ENCODE measurements at places on chromosomes 2 and 18. TPM values are rescaled to one million over a fixed set of nuclear protein-coding genes. Genes with fewer than 3 reads are reported as not detected.

Gene MROH2A
- 0.08 TPM for total RNA-seq

Gene CPLX4
- not detected for total RNA-seq

Gene SLC30A3
- not detected for total RNA-seq

Gene OTOS
- not detected for total RNA-seq

Gene KCNG2
- total RNA-seq, result 0.08 TPM

Gene MC5R
- total RNA-seq, result not detected

Gene UBXN2A
- 6.3 TPM for total RNA-seq

Gene KCNF1
- 0.09 TPM for total RNA-seq

DNA sequence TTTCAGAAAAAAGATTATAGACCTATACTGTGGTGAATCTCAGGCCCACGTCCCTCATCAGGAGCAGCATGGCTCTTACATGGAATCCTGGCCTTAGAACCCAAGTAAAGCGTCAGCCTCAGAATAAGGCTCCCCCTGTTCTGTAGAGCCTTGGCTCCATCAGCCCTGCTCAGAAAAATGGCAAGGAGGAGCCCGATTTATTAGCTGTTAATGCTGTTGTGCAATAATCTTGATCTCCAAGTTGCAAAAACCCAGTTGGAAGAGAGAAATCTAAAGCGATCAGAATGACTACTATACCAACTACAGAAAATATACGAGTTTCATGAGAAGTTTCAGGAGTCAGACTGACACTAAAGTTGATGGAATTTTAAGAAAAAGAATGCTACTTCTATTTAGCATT is 35.6 kb upstream of the CTAGE1 start:
- DNase-seq, result no peak

DNA sequence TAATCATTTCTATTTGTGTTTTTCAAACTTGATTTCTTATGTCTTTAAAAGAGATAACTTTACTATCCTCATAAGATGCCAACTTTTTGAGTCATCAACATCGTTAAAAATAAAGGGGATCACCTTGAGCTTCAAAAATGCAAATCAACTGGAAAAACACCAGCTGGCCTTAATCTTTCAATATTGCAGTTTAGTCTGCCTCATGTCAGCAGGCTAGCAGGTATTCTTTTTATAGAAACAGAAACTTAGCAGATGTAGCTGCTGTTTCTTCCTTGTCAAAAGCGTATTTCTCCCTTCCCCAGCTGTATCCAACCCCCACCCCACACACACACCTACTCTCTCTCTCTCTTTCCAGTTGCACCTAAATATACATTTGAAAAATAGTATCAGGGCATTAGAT is 154.1 kb upstream of the ZNF804A start:
- DNase-seq, result no peak

DNA sequence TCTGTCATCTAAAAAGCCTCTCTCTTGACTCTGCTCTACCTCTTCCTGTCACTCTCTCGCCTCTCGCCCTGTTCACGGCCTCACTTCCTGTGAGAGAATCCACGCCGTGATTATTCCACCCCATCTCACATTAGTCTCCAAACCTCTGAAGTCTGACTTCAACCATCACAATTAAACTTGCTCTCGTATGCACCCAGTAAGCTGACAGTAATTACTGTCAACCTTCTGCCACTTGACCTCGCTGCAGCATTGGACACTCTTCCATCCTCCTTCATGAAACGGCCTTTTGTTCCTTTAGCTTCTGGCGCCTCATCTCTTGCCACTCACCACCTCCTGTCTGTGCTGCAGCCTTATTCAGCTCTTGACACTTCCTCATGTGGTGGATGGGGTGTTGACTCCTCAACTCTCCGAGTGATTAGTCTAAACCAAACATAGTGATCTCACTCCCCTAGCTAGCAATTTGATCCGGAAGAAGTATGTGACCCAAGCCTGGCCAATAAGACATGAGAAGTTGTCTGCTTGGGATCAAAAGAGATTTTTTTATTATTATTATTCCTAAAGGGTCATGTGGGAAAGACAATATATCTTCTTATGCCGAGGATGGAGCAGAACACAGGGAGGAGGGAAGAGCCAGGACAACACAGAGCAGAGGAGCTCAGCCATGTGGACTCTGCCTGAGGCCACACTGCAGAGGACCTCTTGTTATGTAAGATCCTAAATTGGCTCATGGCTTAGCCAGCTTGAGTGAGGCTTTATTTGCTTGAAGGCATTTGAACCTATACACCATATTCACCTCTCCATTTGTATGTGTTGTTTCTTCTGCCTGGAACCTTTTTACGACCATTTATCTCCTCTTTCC is 38.4 kb upstream of the MYO1B start:
- DNase-seq, result no peak

DNA sequence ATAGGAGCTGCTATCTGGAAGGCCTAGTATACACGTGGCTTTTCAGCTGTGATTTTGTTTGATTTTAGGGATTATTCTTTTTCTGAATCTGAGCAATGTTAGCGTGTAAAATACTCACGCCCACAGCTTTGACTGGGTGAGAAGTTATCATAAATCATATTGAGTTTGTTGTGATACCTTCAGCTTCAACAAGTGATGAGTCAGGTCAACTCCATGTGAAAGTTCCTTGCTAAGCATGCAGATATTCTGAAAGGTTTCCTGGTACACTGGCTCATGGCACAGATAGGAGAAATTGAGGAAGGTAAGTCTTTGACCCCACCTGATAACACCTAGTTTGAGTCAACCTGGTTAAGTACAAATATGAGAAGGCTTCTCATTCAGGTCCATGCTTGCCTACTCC is at the start of gene GKN1:
TSS of gene GKN1 (plus strand) at position 386 of the 400 bp plus-strand sequence. CDS start 42 bp downstream, outside the sequence.
- no peak for DNase-seq

DNA sequence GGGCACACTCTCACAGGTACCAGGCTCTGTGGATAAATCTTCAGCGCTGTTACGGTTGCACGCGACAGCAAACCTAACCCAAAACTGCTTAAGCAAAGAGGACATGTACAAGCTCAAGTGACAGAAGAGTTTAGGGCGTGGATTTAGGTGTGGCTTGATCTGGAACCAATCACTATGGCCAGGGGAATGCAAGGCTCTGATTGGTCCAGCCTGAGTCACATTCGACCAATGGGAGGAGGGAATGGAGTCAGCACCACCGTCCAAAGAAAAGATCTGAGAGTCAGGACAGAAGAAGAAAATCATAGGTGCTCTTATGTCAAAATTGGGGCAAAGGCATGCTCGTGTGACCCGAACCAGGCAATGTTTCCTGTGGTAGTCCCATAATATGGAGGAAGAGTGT is 139.0 kb downstream of the TRIM43 start:
- DNase-seq, result no peak

DNA sequence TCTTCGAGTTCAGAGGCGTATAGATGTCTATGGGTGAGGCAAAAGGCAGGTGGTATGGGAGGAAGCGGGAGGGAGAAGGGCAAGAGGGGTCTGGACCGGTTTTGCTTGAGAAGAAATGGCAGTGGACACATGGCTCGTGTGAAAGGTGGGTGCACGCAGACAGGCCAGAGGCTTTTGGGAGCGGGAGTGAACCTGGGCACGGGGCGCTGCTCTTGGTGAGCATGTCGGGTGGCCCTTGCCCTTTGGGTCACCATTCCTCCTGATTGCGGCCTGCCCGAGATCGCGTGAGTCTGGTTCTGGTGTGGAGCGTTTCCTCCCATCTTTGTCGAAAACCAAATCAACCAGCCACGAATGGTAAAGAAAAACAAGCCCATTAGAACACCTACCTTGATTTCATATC is 12.6 kb downstream of the LDLRAD4 start:
- DNase-seq, result no peak

DNA sequence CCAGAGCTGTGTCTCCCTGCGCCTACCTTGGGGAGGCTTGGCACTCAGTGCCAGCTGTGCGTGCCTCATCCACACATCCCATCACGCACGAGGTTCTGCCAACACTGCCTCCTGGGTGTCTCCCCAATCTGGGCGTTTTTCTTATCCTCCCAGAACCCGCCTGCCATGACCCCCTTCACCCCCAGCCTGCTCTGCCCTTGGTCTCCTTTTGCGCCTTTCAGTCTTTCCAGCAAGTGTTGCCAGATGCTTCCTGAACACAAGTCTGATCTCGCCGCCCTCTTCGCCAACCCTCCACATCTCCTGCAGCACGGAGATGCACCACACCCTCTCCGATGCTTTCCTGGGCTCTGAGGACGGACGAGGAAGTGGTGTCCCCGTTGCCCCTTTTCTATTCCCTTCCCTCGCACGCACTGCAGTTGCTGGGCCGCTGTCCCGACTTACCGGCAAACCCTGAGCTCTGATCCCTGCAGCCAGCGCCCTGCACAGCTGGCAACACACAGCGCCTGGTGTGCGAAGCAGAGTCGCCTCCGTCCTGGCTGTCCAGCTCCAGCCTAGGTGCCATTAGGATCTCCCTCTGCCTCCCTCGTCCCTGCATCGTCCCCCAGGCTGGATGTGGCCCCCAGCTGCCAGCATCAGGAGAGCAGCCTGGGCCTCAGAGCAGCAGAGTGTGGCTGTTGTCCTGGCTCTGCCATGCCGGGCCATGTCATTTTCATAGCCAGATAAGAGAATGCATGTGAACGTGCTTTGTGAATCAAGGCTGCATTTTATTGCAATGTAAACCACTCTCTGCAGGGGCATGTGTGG is 22.6 kb upstream of the ALLC start:
- DNase-seq, result peak; percentile 19

- no peak for DNase-seq
Measured at GRCh38 chr2:179186126-179186525, 78.5 kb downstream of the SESTD1 start.

DNA sequence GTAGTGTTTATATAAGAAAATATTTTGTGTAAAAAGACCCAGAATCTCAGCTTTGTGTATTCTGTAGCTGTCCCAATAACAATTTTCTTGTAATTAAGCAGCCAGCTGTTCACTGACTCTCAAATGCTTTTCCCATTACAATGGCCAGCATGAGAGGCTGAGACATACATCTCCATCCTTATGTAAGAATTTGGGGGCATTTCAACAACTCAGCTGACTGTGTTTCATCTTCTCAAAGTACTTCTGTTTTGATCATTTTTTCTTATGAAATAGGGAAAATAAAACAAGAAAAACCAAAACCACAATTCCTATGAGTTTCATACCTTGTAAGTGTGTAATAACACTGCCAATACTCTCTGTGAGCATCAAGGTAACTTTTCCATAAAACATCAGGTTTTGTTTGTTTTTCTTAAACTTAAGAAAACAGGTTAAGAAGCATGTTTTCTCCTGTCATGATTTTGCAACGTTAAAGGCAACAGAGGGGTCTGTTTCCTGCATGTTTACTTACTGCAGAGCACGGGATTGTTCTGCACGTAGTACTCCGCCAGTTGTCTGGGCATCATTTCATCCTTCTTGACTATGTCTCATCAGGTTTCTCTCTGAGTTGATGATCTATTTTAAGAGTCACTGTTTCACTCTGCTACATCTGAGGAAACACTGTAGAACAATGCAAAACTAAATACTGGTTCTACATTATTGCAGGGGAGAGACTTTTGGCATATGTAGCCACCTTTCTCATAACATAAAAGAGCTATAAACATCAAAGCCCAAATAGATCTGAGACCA is 62.9 kb upstream of the CYRIA start:
- DNase-seq, result no peak

DNA sequence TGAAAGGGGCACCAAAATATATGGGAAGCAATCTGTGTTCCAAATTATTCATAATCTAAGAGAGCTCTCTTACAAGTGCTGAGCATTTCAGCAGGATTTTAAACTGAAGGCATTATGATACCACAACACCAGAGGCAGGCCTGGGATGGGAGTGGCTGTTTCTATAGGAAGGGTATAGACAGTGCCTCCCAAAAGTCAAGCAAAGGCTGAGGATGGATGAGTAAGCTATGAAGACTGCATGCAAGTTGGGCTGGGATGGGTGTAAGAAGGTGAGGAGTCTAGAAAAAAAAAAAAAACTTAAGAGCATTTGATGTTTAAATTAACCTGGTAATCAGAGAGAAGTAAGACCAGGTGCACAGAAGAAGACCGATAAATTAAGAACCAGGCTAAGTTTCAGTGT is 132.5 kb downstream of the OSR1 start:
- no peak for DNase-seq

DNA sequence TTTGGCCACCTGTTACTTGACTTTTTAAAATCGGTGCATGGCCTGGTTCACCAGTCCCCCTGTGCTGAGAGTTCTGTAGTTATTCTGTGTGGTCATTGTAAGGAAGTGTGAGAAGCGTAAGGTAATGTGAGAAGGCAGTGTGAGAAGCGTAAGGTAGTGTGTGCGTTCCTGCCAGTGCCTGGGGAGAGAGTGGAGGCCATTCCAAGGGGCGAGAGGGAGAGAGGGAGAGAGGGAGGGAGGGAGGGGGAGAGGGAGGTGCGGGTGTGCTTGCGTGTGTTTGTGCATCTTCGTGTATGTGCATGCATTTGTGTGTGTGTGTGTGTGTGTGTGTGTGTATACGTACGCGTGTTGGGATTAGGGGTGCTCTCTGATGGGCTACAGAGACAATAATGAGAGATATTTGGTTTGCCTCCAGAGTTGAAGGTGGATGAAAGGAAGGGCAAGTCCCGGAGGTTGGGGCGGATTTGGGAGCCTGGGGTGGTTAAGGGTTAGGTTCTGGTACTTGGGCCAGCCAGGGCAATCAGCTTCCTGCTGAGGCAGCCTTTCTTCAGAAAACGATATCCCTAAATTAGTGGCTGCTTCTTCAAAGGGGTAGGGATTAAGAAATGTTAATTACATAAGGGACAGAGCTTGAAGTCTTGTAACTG is 53.7 kb downstream of the SGPP2 start:
- DNase-seq, result no peak

DNA sequence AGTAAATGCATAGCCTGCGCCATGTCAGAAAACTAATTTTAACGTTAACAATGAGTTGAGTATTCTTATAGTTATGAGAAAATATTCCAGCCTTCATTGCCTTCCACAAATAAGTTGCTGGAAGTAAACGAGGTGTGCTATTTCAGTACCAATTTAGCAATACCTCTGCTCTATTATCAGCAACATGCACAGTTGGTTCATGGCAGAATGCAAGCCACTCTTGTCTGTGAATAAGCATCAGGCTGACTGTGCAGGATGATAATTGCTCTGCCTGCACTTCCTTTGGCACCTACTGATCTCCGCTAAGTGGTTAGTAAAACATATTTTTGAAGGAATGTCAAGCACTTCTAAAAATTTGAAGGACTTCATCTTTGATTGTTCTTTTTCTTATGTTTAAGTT is 261.9 kb upstream of the SIX3 start:
- no peak for DNase-seq

DNA sequence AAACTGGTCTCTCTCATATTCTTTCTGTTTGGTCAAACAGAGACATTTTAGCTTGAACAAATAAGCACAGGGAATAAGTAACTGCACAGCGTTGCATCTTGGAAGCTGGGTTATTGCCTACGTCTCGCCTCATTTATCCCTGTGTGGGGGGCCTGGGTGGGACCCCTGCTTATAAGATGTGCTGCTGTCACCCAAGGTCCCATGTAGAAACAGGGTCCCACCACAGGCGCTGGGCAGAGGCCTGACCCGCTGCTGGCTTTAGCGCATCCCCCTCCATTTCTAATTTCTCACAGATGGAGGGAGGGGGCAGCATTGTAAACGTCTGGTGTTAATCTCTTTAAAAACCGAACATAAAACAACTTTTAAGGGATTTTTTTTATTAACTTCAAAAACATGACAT is 207.8 kb downstream of the HDAC4 start:
- DNase-seq, result no peak

DNA sequence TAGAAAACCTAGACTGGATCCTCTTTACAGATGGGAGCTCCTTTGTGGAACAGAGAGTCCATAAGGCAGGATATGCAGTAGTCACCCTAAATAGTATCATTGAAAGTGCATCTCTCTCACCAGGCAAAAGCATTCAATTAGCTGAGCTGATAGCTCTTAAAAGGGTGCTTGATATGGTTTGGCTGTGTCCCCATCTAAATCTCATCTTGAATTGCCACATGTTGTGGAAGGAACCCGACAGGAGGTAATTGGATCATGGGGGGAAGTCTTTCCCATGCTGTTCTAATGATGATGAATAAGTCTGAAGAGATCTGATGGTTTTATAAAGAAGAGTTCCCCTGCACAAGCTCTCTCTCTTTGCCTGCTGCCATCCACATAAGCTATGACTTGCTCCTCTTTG is 96.2 kb upstream of the RMP24 start:
- no peak for DNase-seq

All from liver (tissue), 10 donors.